ENCODE measurements at places on chromosomes 4 and X.

- no peak for DNase-seq
Observed at GRCh38 chrX:23504895-23505294, 162.4 kb upstream of the PRDX4 start.

DNA sequence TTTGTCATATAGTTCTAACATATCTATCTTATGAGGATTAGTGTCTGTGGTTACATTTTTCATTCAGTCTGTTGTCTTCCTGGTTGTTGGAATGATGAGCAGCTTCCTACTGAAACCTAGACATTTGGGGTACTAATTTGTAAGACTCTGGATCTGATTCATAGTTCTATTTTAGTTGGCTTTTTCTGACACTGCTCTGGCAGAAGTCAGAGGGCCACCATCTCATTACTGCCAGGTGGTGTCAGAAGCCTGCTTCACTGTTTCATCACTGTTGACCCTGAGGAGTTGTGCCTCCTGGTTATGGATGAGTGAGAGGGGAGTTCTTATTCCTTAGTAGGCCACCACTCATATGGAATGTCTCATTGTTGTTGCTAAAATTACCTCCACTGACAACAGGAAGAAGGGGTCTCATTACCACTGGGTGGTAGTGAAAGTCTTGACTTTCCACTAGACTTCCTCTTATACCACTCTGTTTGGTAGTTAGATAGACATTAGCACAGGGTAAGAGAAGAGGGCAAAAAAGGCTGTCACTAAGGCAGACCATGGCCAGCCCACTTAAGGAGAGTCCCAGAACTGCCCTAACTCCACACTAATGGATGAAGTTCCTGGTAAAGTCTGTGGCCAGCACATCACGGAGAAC lies 395.2 kb downstream of the SPOCK3 start:
- no peak for DNase-seq

DNA sequence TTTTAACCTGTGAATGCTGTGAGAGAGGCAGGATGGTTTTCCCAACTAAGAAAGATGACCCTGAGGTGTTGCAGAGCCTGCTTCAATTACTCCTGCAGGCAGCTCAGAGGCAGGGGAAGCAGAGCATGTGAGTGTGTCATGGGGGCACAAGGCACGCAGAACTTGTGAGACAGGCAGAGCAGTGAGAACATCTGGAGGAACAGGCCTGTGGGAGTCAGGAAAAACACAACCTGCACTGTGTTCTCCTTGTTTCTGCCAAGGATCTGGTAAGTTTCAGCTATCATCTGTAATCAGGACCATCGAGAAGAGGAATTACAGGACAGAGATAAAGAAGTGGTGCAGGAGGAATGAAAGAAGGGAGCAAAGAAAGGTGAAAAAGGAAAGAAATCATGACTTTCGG lies 741.8 kb upstream of the INTU start:
- no peak for DNase-seq

DNA sequence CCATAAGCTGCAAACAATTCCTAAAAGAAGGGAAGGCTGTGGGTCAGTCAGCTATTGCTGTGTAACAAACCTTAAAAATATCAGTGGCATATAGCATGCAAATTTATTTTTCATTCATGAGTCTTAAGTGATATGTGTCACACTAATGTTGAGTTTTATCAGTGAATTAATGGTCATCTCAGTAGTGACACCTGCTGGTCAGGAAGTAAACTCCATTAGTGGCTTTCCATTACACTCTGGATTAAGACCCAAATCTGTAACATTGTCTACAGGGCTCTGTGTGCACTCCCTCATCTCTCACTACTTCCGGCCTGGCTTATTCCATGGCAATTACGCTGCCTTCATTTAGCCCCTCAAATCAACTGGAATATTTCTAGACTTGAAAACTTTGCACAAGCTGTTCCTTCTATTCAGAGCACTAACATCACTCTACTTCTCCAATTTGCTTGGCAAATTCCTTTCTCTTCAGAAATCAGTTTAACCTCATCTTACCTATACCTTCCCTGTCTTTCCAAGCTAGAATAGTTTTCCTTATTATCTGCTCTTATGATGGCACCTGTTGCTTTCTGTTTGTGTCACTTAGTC lies 217.3 kb upstream of the TAPT1 start:
- no peak for DNase-seq

- no peak for DNase-seq
Observed at GRCh38 chrX:130805903-130806302, 97.1 kb downstream of the ENOX2 start.

Data from left colon (tissue), 2 donors.